Umbilical cord (tissue), 2 donors: ENCODE measurements at places on chromosomes 12 and 14. TPM values are rescaled to one million over a fixed set of nuclear protein-coding genes. Genes with fewer than 3 reads are reported as not detected.
A peak's percentile ranks its signal among the peaks of the same experiment; 100 is the strongest.

The FIGNL2 gene
- 0.48 TPM for total RNA-seq

DNA sequence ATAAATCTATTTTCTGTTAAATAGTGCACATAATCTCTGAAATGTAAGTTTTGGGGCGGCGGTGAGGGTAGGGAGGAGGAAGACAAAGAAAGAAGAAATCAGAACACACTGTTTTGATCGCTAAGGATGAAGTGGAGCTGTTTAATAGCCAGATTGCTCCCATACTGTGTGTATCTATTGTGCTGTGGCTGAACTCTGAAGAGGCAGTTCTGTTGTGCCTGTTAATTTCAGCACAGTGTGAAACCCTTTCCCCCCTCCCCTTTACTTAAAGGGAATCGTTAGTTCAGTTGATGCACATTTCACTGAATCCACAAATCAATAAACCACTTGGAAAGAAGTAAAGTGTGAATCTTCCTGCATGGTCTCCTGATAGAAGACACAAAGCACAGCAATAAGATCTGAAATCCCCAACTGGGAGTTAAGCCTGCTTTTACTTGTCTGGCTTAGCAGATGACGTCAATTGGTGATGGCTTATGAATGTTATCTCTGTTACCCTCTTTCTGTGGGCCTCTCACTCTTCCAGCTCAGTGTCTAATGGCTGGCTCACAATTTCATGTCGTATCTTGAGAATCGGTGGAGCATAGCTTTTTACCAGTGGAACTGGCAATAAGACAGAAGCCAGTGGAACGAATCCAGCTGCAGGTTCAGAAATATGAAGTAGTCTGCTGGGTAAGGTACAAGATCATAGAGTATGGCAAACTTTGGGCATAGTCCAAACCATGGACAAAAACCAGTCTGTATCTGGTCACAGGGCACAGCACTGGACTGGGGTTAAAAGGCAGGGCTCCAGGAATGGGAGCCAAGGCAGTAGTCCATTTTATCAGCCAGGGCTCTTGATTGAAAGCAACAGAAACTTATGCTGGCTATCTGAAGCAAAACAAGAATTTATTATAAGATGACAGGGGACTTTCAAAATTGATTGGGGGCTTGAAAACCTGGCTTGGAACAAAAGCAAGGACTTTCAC is 413.5 kb upstream of the SEL1L start:
- DNase-seq: peak; percentile 99

DNA sequence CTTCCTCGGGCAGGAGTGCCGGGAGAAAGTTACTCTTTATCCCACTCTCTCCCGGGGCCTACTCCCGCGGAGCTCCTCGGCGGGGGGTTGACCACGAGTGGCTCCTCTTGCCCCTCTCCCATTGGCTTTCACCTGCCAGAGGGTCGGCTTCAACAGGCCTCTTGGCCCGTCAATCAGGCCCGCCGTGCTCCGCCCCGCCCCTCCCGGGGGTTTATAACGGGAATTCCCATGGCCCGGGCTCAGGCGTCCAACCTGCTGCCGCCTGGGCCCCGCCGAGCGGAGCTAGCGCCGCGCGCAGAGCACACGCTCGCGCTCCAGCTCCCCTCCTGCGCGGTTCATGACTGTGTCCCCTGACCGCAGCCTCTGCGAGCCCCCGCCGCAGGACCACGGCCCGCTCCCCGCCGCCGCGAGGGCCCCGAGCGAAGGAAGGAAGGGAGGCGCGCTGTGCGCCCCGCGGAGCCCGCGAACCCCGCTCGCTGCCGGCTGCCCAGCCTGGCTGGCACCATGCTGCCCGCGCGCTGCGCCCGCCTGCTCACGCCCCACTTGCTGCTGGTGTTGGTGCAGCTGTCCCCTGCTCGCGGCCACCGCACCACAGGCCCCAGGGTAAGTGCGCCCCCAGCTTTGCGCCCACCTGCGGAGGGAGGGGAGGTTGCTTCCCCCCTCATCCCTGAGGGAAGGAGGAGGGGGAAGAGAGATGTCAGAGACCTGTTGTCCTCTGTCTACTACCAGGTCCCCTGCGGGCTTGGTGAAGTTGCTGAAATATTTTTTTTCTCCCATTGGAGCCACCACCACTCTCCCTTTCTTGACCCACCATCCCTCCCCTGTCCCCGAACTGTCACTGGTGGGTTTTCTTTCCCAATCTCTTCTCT is at the start of gene SMOC1:
TSS of gene SMOC1 (plus strand) at position 242 of the 869 bp plus-strand sequence. CDS start at position 505, 263 bp downstream.
- peak; percentile 14 for DNase-seq

- no peak for DNase-seq
Measured at GRCh38 chr12:22357531-22357930, 23.0 kb upstream of the ST8SIA1 start.

The RPGRIP1 gene
- not detected for total RNA-seq

GRCh38 chr14:105387530-105387922 is 10.8 kb upstream of the TEX22 start:
- DNase-seq: no peak

- DNase-seq: peak; percentile 96
Measured at GRCh38 chr12:109110988-109111495, 5.3 kb upstream of the ACACB start.

The LPAR5 gene
- 6.3 TPM for total RNA-seq

DNA sequence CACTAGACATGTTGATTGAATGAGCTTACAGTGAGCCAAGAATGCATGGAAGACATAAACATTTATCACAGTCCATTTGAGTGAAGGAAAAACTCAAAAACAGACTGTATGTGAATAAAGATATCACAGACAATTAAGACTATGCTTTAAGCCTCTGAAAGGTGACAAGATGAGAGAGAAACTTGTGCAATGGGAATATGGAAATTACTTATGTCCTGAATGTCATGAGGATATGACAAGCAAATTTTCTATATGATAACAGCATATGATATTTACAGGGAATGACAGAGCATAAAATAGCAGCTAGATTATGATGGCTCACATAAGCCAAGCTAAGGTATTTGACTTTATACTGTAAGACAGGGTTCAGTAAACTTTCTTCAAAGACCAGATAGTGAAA is 1153.1 kb upstream of the USP15 start:
- no peak for DNase-seq
